Aorta (tissue), 5 donors: ENCODE measurements at places on chromosomes 11 and 22.

DNA sequence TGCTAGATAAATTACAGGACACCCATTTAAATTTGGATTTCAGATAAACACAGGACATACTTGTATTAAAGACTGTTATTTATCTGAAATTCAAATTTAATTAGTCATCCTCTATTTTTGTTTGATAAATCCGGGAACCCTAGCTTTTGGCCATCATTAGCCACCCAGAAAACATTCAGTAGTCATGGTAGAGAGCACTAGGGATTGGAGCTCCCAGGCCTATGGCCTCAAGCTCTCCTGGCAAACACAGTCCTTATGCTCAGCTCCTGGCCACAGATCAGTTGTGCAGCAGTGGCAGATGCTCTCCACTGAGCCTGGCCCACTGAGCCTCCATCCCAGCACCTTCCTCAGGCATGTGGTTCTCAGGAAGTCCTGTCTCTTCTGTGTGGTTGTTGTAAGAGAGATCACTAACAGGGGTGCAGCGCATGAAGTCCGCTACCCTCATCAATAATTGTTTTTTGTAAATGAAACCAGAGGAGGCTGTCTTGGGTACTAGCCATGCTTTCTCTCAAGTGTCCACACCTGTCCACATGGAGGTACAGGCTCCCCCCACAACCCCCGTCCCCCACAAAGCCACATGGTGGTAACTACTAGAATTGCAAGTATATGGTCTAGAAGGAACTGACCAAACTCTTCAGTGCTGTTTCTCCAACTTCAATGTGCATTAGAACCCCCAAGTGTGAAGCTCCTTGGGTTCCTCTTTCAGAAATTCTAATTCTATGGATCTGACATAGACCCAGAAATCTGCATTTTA, 1.1 kb upstream of the IRAG1 start:
- DNase-seq: no peak

DNA sequence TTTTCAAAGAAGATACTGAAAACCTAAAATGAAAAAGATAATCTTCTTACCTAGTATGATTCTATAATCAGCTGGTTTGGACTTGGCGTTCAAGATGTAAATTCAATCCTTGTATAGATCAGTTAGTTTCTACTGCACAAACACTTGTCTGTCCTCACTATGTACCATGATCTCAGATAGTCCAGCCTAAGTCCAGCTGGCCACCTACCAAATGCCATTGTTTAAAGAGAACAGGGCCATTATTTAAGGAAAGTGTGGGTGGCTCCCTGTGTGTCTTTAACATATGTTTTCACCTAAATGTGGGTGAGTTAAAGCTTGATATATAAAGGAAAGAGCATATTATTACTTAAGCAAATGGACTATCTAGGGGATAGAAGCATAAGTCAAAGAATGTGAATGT, 38.6 kb downstream of the BLID start:
- no peak for DNase-seq

DNA sequence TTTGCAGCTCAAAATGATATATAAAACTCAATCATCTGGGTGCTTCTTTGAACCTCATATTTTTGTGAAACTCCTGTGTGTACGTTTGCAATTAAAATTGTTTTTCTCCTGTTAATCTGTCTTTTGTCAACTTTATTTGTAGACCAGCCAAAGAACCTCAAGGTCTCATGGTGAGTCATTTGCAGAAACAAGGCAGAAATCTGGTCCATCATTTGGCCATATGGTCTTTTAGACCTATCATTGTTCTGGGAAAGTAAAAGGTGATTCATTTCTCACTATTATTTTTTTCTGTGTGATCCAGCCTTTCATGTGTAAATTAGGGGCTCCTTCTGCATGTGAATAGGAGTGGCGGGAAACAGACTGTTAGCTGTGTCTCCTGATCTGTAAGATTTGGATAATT, 399.1 kb upstream of the DDI1 start:
- DNase-seq: no peak

GRCh38 chr22:42621505-42622002, 6.9 kb upstream of the POLDIP3 start:
- peak; percentile 79 for DNase-seq

DNA sequence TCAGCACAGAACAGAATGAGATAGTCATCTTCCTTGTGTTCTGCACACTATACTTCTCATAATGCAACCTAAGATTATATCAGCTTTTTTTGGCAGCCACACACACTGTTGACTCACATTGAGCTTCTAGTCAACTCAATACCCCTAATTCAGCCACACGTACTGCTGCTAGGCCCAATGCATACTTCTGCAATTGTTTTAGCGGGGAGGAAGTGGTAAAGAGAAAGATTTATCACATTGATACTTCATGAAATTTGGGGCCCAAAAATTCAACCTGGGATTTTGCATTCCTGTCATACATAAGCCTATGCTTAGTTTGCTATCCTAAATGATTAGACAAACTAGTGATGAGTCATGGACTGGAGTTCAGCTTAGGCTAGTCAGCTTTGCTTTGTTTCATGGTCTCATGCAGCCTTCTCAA, 8.6 kb upstream of the UPB1 start:
- no peak for DNase-seq

- peak; percentile 89 for DNase-seq
Observed at GRCh38 chr22:46085828-46086576, 64.3 kb upstream of the PPARA start.
